Activated CD4-positive, alpha-beta T cell treated with anti-CD3 and anti-CD28 coated beads, Interleukin-10, Interleukin-2, amounts not matched to agents 100 ng/mL and 50 ng/mL, durations not matched to agents 16 hours and 8 hours (primary cell): ENCODE measurements at places on chromosomes 4 and X.

GRCh38 chr4:16196482-16197393 is 29.5 kb downstream of the TAPT1 start:
- DNase-seq = no peak

DNA sequence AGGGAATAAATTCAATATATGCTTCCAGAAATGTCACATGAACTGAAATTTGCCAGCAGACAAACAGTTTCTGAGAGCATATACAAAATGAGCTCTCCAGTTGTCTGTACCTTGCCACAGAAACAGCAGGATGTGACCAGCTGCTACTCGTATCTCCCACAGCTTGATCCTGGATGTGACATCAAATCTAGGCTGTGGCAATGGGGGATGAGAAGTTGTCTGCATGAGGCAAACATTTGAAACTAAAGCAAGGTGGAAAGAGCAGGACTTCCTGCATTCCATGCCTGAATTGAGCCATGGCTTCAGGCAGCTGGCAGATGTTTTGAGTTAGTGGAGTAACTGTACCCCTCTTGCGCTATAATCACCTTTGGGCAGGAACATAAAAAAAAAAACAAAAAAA is 1724.0 kb downstream of the RPA4 start:
- DNase-seq = no peak

DNA sequence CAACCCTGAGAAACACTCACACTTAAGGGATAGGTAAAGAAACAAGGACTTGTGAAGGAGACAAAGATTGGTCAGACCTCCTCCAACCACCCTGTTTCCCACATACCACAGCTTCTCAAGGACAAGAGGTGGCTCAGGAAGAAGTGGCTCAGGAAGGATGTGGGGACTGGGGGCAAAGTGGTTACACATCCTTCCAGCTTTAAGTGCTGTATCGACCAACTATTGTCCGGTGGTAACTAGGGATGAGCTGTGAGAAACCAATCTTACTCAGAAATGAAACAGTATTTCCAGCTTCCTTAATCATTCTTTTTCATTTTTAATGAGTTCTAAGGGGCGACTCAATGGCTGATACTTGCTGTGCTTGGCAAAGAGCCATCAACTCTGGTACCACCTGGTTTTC is 8.5 kb upstream of the LHFPL1 start:
- peak; percentile 26 for DNase-seq

DNA sequence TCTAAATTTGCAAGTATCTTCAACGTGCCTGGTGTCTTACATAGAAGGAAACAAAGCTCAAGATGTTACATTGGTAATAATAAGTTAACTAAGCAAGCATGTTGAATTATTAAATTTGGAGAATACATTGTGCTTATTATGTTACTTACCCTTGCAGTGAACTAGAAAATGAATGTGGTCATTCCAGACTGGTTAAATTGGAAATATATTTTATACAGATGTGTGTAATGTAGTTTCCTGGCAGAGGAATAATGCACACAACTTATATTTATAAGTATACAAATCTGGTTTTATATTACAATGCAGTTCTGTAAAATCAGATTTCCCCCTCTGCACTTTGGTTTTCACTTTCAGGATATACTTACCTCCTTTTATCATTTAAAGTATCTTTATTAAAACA is 159.9 kb upstream of the SLIT2 start:
- no peak for DNase-seq

- no peak for DNase-seq
Observed at GRCh38 chrX:106170318-106170717, 2.2 kb downstream of the PWWP3B start.

GRCh38 chrX:1734806-1735205 is 119.9 kb downstream of the ASMT start:
- DNase-seq = no peak

DNA sequence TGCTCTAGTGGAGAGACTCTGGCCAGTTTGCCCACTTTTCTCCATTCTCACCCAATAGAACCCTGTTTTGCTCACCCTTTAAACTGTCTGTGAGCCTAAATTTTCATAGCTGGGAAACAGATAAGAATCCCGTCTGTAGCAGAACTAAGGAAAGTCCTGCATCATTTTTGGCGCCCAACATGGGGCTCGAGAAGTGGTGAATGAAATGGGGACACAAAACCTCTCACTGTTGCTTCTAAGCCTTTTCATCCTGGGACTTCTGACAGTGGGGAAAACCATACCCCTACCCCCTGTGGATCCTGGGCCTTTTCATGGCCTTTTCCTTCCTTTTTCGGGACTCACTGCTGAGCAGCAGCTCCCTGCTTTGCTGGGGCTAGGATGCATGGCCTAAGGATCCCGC is 189.9 kb downstream of the INPP4B start:
- DNase-seq = no peak

DNA sequence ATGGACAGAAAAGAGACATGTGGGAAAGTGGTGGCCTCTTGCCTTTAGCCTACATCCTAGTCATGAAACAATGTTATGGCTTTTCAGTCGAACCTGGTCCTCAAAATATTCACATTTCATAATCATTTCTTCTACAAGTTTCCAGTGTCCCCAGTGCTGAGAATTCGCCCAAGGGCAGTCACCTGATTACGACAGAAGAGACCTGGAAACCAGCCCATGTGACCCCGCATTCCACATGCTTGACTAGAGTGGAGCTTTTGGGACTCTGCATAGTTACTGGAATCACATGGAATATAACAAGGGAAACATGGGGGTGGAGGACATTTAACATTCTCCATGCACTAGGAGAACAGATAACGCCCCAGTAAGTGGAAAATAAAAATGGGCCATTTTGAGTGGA is 100.1 kb downstream of the PPARGC1A start:
- no peak for DNase-seq

DNA sequence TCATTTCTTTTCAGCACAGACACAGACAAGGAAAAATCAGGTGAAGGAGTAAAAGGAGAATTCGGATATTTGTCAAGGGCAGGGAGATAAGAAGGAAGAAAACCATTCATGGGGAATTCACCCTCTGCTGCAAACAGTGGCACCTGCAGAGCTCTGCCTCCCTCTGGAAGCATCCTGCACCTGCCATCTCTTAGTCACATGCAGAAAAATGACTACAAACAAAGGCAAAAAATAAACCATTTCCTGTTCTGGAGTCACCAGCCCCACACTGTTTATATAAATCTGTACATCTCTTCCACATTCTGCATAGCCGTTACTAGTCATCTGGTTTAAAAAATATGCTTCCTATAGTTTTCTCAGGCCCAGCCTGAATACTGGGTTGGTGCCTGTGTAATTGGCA is 205.3 kb downstream of the ARAP2 start:
- peak; percentile 1 for DNase-seq

DNA sequence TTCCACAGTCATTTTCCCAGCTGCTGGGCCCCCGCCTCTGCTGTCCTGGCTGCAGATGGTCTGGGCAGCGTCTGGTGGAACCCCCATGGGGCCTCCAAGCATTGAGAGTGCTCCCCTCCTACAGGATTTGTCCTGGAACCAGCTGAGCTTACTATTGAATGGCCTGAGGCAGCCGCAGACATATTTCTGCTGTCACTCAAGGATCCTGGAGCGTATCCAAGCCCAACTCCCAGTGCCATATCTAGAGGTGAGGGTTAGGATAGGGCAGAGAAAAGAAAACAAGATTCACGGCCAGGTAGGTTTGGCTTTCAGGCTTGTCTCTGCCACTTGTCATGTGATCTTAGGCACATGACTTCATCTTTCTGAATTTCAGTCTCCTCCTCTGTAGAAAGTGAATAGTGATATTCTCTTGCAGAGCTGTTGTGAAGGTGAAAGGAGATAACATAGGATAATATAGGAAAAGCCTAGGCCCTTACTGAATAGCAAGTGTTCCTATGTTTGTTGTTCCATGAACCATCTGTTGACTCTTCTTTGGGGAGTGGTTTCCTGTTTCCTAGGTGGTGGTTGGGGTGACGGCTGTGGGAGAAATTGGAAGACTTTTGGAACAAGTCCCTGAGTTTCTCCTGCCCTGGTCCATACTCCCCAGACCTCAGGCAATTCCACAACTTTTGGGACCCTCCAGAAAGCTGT is 52.3 kb downstream of the SEPSECS start:
- DNase-seq = no peak

- no peak for DNase-seq
Observed at GRCh38 chr4:99156992-99157391, 12.9 kb upstream of the ADH4 start.

DNA sequence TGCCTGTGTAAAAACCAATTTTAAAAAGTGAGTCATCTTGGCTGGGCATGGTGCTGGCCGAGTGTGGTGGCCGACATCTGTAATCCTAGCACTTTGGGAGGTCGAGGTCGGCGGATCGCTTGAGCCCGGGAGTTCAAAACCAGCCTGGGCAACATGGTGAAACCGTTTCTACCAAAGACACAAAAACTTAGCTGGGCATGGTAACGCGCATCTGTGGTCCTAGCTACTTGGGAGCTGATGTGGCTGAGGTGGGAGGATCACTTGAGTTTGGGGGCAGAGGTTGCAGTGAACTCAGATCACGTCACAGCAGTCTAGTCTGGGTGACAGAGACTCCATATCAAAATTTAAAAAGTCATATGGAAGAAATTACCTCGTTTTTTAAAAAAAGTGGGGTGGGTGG is 7.6 kb downstream of the RLIM start:
- no peak for DNase-seq

DNA sequence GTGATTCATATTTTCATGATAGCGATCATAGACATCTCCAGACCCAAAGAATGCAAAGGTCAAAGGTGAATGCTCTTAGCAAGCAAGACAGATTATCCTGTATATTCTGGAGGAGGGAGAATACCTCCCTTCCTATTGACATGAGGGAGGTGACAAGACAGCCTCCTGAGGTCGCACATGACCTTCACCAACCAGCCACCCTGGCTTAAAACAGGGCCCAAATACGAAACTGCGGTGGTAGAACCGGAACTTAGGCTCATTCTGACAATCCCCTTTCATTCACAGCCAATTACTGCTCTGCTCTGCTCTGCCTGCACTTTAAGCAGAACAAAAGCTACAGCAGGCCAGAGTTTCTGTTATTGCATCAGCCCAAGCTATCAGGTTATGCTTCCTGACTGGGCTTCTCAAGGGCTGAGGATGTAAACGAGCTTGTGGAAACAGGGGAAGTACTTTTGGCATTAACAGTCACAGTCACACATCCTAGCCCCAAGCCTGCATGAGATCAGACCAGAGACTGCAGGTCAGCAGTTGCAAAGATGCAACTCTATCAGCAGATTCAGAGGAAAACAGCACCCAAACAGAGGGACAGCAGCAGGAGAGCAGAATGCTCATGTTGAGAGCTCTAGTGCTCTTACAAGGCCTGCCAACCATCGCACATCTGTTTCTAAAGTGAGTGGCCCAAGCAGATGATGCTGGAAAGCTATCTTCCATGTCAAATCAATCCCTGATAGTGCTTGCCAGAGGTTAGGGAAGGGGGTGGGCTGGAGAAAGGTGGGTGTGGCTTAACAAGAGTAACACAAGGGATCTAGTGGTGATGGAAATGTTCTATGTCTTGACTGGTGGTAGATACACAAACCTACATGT is 51.3 kb upstream of the MAP3K15 start:
- peak; percentile 86 for DNase-seq

- peak; percentile 4 for DNase-seq
Observed at GRCh38 chr4:105426187-105426897, 47.5 kb downstream of the PPA2 start.

GRCh38 chrX:15525664-15526416 is 25.2 kb downstream of the BMX start:
- no peak for DNase-seq

- DNase-seq = peak; percentile 49
Observed at GRCh38 chr4:102819588-102820365, 7.6 kb downstream of the UBE2D3 start.

- no peak for DNase-seq
Observed at GRCh38 chrX:629230-630006, 1.2 kb upstream of the SHOX start.

DNA sequence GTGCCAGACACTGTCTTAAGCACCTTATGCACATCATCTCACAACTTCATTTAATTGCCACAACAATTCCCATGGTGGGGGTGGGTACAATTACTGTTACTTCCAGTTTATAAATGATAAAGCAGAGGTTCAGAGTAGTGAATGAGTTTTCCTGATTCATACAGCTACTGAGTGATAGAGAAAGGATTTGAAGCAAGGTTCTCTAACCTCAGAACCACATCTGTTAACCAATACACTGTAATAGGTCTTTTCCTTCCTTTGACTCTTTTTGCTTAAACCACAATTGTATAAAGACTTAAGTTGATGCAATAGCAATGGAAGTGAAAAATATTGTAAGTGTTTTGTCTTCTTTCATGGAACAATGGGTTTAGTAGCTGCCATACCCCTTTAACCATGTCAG is 43.5 kb upstream of the PAK3 start:
- DNase-seq = peak; percentile 31

DNA sequence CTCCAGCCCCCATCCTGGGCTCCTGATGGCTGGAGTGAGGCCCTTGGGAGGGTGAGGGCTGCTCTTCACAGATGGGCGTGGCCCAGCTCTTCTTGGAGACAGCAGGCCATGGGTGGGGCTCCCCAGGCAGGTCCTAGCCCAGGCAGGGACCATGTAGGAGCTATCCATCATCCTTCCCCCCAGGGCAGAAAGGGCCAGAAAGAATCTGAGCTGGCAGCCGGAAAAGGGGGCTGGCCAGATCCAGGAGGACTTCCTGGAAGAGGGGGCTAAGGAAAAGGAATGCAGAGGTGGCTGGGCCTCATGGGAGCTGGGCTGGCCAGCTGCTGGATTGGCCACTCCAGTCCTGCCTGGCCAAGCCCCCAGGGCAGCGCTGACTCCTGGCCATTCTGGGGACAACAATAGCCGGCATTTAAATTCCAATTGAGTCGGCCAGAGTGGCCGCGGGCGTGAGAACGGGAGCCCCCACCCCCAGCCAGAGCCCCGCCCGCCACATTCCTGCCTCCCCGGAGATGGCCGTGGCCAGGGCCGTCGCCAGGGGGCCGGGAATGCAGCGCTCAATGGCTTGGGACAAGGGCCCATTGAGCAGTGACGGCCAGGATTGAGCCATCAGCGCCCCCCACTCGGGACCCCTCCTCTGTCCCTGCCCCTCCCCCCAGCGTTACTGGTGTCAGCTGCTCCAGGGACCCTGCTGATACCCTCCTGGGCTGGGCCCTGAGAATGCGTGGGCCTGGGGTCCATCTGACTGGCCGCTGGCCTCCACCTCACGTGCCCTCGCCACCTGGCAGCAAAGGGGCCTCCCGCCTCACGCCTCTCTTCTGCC is 15.1 kb upstream of the FGFR3 start:
- DNase-seq = no peak

DNA sequence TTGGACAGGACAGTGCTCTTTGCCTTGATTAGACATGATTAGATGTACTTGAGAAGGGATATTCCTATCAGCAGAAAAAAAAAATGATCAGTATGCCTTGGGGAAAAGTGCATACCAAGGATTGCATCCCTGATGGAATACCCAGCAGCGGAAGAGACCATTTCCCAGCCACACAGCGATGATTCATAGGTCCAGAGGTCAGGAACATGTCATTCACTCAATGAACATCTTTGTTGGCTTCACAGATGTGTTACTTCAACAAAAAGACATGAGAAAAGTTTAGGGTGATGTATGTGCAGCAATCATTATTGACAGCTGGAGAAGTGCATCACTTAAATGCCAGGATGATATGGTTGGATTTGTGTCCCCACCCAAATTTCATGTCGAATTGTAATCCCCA is 293.5 kb downstream of the ZNF674 start:
- DNase-seq = no peak
